LHCN-M2 (cell line): ENCODE measurements at places on chromosomes 6 and 20. TPM values are rescaled to one million over a fixed set of nuclear protein-coding genes. Genes with fewer than 3 reads are reported as not detected.

- no peak for DNase-seq
Measured at GRCh38 chr20:50107086-50107660, 5.8 kb downstream of the UBE2V1 start.

DNA sequence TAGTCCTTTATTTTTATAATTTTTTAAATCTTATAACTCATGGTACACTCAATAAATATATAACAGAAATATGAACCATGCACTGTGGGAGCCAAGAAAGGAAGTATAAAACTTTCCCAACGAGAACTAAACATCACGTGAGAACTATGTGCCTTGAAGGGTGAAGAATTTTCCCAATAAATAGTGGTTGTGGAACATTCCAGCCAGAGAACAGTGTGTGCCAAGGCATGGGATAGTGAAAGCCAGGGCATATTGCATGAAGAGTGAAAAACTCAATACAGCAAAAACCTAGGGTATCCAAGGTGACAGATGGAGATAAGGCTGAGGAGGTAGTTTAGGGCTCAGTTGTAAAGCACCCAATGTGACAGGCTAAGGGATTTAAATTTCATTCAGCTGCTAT, 86.1 kb downstream of the SIM1 start:
- peak; percentile 19 for DNase-seq

GRCh38 chr6:102761872-102762271, 1368.4 kb downstream of the GRIK2 start:
- DNase-seq = no peak

CALHM4 gene
- 0.26 and 1.3 TPM in 2 replicates for total RNA-seq
